ENCODE measurements at places on chromosomes 1 and 21.

GRCh38 chr21:38479641-38480525 lies 18.4 kb downstream of the ERG start:
- no peak for DNase-seq

DNA sequence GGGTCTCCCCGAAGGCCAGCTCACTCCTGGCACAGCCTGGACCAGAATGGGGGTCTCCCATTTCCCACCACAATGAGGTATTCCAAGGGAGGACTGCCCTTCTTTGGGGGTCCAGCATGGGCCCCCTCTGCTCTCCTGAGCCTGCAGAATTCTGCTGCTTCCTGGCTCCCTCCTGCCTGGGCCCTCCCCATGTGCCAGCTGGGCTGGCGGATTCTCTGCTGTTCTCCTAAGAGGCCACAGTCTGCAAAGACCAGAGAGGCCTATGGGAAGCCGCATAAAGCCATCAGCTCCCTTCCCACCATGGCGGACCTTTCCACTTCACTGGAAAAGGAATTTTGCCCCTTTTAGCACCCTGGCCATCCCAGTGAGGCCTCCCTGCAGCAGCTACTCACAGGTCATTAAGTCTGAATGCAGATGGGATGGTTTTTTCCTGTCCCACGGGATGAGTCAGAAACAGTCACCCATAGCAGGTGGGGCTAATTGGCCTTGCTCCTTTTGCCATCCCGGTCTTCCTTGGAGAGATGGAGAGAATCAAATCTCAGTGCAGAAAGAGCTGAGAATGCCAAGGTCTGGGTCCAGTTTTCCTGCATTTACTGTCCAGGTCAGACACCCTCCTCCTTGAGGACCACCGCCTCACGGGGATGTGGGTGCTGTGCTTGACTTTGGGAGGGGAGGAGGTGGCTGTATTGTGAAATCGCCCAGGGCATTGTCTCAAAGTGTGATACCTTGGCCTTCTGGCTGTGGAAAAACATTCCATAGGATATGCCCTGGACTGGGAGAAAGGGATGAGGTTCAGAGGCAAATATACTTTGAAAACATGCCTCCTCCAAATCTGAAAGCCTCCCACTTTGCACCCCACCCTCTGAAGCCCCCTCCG lies 23.2 kb downstream of the MYBPH start:
- no peak for DNase-seq

DNA sequence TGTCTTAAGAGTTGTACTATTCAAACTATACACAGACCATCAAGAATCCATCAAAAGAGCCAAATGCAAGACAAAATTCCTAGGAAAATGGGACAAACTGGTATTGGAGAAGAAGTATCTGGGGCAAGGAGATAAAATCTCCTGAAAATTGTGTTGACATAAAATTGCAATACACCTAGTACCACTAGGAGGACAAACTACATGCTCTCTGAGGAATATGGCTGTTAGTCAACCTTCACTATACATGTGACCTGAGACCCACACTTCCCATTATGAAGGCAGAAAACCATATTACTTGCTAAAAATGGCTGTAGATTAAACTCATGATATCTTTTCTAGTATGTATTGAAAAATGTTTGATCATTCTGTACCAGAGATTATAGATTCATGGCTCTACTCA lies 30.0 kb downstream of the IRF2BP2 start:
- no peak for DNase-seq

DNA sequence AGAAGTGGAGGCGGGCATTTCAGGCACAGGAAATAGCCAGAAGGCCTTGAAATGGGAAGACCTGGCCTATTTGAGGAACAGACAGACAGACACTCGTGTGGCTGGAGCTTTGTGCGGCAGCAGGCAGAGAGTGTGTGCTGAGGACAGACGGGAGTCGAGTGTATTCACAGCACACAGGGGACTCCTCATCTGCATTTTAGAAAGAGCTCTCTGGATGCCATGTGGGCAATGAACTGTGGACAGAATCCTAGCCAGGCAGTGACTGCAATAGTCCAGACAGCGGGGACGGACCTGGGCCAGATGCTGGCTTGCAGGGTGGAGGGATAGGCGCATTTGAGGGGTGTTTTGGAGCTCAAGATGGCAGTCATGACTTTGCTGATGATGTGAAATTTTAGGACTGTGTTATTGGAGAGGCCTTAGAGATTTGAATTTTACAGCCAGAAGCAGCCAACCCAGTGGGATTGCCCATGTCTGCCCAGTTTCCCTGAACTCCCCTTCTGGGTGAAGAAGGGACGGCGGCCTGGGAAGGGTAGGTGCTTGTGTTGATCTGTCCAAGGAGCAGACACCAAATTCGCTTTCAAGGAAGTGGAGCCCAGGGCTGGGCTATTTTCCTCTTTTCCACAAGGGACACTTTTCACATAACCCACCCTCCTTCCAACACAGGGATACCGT lies 43.7 kb downstream of the CHAF1B start:
- DNase-seq: no peak

DNA sequence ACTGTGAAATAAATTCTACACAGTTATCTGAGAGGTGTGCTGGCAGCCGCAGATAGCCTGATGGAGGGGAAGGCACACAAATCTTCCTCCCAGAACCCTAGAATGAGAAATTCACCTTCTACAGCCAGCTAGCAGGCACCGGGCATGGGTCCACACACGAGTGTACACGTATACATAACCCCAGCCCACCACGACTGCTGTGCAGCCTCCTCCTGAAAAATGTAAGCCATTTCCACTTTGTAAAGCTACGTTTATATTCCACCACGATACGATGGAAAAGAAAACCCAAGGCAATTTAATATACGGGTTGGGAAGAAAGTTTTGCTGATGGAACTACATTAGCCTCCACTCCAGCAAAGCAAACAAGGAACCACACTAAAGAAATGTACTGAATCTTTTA lies 1.8 kb downstream of the BTG3 start:
- DNase-seq: no peak

DNA sequence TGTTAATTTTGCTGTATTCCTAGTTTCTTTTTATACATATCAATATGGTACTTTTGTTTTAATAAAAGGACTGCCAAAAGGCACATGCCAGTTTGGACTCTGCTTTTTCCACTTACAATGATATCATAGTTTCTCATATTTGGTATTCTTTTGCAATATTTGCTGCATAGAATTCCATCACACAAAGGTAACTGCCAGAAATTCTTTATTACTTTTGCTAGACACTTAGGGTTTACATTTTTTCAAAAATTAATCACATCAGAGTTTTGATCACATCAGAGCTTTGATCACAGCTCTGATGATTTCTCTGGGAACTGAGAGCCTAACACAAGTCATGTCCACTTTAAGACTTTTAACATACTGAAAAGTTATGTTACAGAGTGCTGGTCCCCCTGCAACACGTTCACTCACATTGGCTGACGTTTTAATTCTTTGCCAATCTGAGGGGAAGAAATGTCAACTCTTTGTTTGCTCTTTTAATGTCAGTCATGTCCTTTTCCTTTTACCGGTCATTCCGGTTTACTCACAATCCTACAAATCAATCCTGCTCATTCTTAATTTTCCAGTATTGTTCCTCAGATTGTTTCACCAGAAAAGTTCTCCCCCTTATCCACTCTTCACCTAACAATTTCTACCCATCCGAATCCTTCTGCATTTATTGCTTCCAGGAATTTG lies 1.1 kb upstream of the CD46 start:
- DNase-seq: no peak

GRCh38 chr1:10685808-10686403 lies 110.5 kb downstream of the CASZ1 start:
- no peak for DNase-seq

- DNase-seq: no peak
These were observed 333.0 kb upstream of the KAZN start for GRCh38 chr1:14265495-14265894.

- DNase-seq: no peak
These were observed 54.3 kb upstream of the C1orf198 start for GRCh38 chr1:230922620-230923019.

- no peak for DNase-seq
These were observed 67.1 kb downstream of the ZNF281 start for GRCh38 chr1:200342511-200343311.

DNA sequence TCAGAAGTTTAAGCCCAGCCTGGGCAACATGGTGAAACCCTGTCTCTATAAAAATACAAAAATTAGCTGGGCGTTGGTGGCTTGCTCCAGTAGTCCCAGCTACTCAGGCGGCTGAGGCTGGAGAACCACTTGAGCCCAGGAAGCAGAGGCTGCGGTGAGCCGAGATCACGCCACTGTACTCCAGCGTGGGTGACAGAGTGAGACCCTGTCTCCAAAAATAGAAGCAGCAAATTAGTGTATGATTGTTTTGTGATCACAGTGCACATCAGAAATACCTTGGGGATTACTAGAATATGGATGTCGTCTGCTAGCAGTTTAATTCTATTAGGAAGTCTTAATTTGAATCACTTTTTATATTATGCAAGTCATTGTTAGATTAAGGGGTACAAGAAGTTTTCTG lies 59.0 kb downstream of the ZBTB17 start:
- DNase-seq: no peak

GRCh38 chr1:197285526-197286205 lies 17.6 kb downstream of the CRB1 start:
- DNase-seq: no peak

DNA sequence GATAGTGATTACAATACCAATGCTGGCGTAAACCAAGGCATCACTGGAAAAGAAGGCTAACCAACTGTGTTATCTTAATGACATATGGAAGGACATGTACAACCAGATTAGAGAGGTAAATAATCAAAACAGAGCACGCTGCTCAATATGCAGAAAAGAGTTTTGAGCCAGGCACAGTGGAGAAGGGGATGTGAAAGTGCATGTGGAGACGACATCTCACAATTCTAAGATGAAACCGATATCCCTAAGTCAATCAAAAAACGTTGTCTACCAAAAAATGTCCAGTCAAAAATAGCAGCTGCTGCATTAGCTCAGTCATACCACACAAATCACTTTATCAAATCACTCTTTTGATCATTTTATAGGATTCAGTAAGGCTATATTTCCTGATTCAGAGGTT lies 116.3 kb upstream of the OLIG2 start:
- no peak for DNase-seq

DNA sequence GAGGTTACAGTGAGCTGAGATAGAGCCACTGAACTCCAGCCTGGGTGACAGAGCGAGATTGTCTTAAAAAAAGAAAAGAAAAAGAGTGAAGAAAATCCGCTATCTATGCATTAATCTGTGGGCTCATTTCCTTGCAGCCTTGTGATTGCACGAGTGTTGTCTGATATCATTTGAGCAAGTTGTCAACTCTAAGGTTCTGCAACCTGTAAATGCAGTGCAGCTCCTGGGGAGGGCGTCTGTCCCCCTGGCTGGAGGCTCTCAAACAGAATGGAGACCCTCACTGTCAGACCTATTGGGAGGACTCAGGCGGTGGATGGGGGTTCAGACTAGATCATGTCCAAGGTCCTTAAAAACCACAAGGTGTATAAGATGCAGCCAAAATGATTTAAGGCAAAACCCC lies 6.2 kb downstream of the CORT start:
- no peak for DNase-seq

DNA sequence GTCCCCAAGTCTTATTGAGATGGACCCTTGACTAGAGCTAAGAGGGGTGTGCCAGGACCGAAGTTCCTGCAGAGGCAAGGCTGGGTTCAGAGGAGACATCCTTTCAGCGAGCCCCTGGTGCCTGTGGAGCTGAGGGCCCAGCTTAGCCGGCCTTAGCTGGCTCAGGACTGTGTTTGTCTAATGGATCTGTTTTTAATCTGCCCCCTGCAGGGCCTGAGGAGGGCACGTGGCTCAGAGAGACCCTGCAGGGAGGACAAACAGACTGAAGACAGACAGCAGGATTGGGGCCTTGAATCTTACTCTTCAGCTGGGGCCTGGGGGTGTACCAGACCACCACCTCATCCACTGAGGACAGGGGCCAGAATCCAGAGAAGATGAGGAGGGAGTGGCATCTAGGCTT lies 1.6 kb downstream of the CRABP2 start:
- DNase-seq: no peak

DNA sequence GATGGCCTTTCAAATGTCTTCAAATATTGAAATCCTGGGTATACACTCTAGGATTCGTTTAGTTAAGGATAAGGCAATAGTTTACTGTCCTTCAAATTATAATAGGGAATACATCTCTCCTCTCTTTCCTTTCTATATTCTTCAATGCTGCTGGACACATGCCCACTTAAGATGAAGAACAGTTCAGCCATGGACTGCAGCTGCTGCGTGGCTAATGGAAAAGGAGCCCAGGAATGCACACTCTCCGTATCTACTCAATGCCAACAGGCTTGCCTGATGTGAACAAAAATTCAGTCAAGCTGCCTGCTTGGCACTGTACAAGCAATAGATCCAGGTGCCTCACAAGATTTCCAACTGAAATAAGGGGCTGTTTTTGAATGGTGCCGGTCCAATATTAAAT lies 321.2 kb upstream of the LYPLAL1 start:
- DNase-seq: no peak

DNA sequence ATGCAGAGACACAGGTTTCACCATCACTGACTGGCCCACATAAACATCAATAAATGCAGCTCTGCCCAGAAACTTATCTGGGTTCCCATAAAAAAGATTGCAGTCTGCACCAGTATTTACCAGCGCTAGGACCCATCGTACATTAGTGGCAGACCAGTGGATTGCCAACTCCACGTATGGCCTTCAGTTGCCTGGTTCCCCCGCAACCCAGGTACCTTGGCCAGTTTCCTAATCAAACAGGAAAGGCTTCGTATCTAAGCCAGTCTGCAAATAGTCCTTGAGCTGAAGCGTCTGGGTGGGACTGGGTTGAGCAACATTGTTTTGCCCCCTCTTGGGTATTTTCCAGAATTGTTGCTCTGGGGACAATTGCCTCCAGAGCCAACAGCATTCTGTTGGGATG lies 1639.3 kb downstream of the MRPL39 start:
- no peak for DNase-seq

DNA sequence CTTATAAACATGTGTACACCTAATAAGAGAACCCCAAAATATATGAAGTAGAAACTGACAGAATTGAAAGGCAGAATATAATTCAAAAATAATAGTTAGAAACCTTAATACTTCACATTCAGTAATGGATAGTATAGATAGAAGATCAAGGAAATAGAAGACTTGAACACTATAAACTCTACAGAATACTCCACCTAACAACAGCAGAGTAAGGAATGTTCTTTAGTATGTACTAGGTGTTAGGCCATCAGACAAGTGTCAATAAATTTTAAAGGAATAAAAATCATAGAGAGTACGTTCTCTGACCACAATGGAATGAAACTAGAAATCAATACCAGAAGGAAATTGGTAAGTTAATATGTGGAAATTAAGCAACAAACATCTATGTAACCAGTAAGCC lies 16.6 kb downstream of the ZNF644 start:
- DNase-seq: no peak

GRCh38 chr1:228515200-228515834 lies 28.1 kb downstream of the RNF187 start:
- no peak for DNase-seq

DNA sequence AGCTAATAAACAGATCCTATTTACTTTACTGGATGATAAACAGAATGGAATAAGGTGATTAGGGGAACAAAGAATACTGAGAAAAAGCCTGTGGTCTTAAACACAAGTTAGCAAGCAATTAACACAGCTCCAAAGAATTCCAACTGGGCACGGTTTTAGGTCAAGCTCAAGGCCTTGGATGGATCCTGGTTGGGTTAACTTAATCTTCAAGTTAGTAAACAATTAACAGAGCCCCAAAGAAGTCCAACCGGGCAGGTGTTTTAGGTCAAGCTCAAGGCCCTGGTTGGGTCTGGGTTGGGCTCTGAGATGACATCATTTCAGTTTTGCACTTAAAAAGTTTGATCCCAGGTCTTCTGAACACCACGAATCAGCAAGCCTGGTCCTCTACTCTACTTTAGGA lies 1086.3 kb upstream of the TMPRSS15 start:
- DNase-seq: no peak

- no peak for DNase-seq
These were observed 816 bp downstream of the HYI start for GRCh38 chr1:43452789-43453441.

GRCh38 chr1:111157431-111157830 lies 17.4 kb downstream of the CEPT1 start:
- no peak for DNase-seq

Data from stimulated activated CD4-positive, alpha-beta T cell treated with anti-CD3 and anti-CD28 coated beads, Interleukin-1b, Interleukin-23, amount 100 ng/mL, for 1 hour (primary cell).